ENCODE measurements at places on chromosomes 13 and 19.
A peak's percentile ranks its signal among the peaks of the same experiment; 100 is the strongest.

GRCh38 chr13:101514695-101515275 lies 62.3 kb downstream of the ITGBL1 start:
- no peaks in the 10 kb centered on the region for H3K36me3 ChIP-seq
- H3K27ac ChIP-seq: no peak overlapping the region
- peak; percentile 17 for DNase-seq
- H3K4me3 ChIP-seq: no peak overlapping the region
- peaks cover 15% of the 10 kb centered on the region for H3K4me1 ChIP-seq

DNA sequence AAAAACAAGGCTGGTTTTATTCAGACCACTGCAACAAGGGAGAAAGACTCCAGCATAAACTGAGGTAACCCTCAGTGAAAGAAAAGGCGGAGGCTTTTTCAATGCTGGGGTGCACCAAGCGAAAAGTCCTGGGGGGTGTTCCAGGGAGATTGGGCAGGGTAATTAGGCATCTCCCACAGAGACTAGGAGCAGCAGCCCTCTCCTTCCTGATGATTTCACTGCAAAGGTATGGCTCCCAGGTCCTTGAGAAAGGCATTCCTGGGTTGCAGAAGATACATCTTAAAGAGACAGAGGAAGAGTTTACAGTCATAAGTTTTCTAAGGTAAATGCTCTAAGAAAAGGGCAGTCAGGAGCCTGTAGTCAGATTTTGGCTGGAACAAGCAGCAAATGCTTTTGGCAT lies 412.0 kb downstream of the FOXO1 start:
- DNase-seq: no peak
- no peak overlapping the region for H3K4me3 ChIP-seq
- no peaks in the 10 kb centered on the region for H3K27me3 ChIP-seq
- H3K27ac ChIP-seq: no peak overlapping the region
- peaks cover 4% of the 10 kb centered on the region for H3K36me3 ChIP-seq

- peaks cover 8% of the 10 kb centered on the region for H3K27me3 ChIP-seq
- H3K27ac ChIP-seq: no peak overlapping the region
- no peak for DNase-seq
These were observed 1.3 kb upstream of the GALP start for GRCh38 chr19:56174550-56174949.

GRCh38 chr13:19062801-19063200 lies 118.8 kb downstream of the TUBA3C start:
- no peak overlapping the region for H3K27ac ChIP-seq
- H3K36me3 ChIP-seq: peaks cover 8% of the 10 kb centered on the region
- no peaks in the 10 kb centered on the region for H3K4me1 ChIP-seq
- peaks cover 12% of the 10 kb centered on the region for H3K27me3 ChIP-seq
- DNase-seq: no peak
- no peak overlapping the region for H3K4me3 ChIP-seq

GRCh38 chr13:43026262-43026661 lies 2.9 kb downstream of the DNAJC15 start:
- peaks cover 2% of the 10 kb centered on the region for H3K27me3 ChIP-seq
- no peak overlapping the region for H3K27ac ChIP-seq

- peaks cover 3% of the 10 kb centered on the region for H3K36me3 ChIP-seq
- H3K4me1 ChIP-seq: peaks cover 9% of the 10 kb centered on the region
- peak overlapping the region; percentile 21 for H3K4me3 ChIP-seq
- peaks cover 8% of the 10 kb centered on the region for H3K27me3 ChIP-seq
These were observed 2.7 kb downstream of the MKNK2 start for GRCh38 chr19:2048104-2048958.

DNA sequence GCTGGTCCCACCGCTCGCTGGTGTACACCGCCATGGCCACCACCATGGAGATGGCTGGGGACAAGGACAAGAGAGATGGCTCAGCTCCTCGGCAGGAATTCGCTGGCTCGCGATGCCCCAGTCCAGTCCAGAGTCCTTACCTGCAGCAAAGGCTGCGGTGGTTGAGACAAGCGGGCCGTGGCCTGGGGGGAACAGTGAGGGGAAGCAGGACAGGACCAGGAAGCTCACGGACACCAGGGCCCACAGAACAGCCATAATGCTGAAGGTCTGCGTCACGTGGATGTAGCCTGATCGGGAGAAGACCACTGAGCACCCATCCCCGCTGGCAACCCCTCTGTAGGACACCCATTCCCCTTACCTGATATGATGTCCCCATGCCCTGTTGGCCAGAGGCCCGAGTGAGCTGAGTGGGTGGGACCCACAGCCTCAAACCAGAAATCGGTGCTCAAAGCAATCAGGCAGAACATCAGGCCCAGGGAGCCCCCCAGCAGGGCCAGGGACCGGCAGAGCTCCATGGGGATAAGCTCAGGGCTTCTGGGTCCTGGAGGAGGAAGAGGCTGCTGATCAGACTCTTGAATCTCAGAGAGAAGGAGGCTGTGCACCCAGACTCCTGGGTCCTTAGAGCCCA lies 319 bp downstream of the NKG7 start:
- peaks cover 6% of the 10 kb centered on the region for H3K36me3 ChIP-seq
- peaks cover 7% of the 10 kb centered on the region for H3K27me3 ChIP-seq
- no peak for DNase-seq
- peaks cover 9% of the 10 kb centered on the region for H3K4me1 ChIP-seq
- no peak overlapping the region for H3K27ac ChIP-seq
- H3K4me3 ChIP-seq: no peak overlapping the region

- H3K4me1 ChIP-seq: peaks cover 9% of the 10 kb centered on the region
- H3K36me3 ChIP-seq: no peaks in the 10 kb centered on the region
- no peaks in the 10 kb centered on the region for H3K27me3 ChIP-seq
- DNase-seq: no peak
These were observed 1007.2 kb downstream of the PCDH9 start for GRCh38 chr13:66222926-66223325.

DNA sequence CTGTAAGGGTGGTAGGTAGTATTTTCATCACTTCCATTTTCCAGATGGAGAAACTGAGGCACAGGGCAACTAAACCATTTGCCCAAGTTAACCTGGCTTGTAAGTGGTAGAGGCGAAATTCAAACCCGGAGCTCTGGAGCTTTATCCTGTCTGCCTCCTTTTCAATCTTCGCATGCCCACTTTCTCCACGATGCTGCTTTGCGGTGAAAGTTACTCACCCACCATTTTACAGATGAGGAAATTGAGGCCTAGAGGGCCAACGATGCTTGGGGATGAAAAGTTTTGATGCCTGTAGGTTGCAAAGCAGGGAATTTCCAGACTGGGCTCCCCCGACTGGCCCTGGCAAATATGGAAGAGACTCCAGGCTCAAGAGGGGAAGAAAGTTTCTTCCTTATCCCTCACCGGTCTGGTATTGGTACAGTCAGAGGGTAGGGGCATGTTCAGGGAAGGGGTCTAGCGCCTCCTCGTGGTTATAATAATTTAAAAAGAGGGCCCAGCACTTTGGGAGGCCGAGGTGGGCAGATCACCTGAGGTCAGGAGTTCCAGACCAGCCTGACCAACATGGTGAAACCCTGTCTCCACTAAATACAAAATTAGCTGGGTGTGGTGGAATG lies 1.9 kb upstream of the SH2D3A start:
- H3K27ac ChIP-seq: no peak overlapping the region
- no peak for DNase-seq

DNA sequence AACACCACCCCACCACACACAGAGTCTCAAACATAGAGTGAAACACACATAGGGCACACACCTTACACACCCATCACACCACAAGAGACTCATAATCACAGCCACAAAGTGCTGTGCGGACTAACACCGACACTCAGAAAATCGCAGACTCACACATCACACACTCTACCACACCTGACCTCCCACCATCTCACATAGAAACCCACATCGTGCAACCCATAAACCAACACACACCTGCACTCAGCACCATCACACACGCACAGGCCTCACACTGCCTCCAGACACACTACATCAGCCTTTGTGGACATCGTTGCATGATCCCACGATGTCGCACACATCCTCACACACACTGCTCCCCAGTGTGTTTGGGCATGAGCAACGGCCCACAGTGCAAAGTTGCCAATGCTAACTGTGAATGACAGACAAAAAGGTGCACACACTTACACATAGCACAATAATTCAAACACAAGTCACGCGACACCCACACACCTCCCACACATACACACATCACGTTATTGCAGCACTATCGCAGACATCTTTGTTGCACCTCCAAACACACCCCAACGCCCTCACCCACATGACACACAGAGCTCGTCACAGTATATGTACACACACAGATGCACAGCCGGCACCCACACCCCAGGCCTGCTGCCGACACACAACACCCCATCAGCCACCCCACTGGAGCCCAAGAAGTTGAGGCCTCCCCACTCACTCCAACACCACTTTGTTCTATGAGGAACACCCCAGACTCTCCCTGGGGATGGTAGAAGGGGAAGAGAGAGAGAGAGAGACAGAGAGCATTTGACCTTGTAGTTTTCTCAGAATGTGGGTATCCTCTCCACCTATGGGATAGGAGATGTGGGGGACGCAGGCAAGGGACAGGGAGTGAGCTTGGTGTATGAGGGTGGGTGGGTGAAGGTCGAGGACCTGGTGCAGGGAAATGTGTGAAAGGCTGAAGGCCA lies 1.2 kb upstream of the ATP1A3 start:
- peaks cover 28% of the 10 kb centered on the region for H3K27me3 ChIP-seq
- peak overlapping the region; percentile 6 for H3K4me3 ChIP-seq
- peak overlapping the region; percentile 79 for H3K27ac ChIP-seq
- H3K4me1 ChIP-seq: peaks cover 22% of the 10 kb centered on the region

GRCh38 chr19:33348301-33349010 lies 25.1 kb upstream of the CEBPG start:
- H3K27ac ChIP-seq: no peak overlapping the region
- no peak overlapping the region for H3K4me3 ChIP-seq
- no peaks in the 10 kb centered on the region for H3K27me3 ChIP-seq
- H3K36me3 ChIP-seq: no peaks in the 10 kb centered on the region
- DNase-seq: no peak
- H3K4me1 ChIP-seq: peaks cover 2% of the 10 kb centered on the region

DNA sequence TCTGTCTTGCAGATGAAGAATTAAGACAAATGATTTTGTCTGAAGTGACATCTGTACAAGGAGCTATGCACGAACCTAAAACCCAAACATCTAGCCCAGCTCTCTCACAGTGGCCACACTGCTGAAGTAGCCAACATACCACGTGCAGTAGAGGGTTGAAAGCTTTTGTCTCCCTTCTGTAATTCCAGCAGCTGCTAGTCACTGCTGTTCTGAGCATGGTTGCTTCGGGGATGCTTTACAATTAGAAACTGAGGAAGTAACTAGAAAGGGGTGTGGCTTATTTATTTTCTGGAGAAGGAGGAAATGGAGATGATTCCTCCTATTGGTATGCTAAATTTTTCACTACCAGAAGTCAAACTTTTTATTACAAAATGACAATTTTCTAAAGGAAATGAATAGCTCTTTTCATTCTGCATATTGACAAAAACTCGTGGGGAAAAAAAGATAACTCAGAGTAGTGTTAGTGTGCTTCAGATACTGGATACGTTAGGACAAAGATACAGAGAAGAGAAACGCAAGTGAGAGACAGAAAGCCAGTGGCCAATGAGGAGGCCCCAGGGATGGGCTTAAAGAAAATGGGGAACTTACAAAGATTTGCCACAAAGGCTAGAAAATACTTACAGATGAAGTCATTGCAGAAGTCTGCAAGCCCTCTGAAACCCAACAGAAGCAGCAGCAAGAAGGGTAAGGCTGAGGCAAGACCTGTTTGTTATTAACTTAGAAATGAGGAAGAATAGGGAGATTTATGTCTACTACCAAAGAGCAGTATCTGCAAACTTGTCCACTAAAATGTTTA lies 192.7 kb upstream of the MIR17HG start:
- H3K27me3 ChIP-seq: no peaks in the 10 kb centered on the region
- DNase-seq: no peak
- H3K27ac ChIP-seq: no peak overlapping the region
- H3K36me3 ChIP-seq: no peaks in the 10 kb centered on the region

DNA sequence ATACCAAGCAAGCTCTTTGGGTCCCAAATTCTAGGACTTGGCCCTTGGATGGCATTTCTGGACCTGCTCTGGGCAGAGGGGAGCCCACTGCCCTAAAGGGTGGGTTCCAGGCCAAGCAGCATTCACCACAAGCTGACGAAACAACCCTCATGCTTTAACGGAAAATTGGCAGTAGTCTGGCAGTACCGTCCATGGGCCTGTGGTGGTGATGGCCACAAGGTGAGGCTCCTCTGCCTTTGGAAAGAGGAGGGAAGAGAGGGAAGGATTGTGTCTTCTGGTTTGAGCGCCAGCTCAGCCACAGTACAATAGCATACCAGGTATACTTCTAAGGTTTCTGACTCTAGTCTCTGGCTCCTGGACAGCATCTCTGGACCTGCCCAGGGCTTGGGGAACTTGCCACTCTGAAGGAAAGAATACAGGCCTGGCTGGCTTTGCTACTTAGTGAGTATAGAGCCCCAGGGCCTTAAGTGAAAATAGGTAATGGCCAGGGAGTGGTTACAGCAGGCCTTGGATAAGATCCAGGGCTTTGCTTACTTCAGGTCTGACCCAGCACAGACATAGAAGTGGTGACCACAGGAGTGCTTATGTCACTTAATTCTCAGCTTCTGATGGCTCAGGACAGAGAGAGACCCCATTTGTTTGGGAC lies 595.5 kb downstream of the LMO7 start:
- H3K36me3 ChIP-seq: no peaks in the 10 kb centered on the region
- H3K27ac ChIP-seq: no peak overlapping the region
- peaks cover 10% of the 10 kb centered on the region for H3K4me1 ChIP-seq
- no peaks in the 10 kb centered on the region for H3K27me3 ChIP-seq

GRCh38 chr19:7544626-7545025 lies 9.1 kb downstream of the PNPLA6 start:
- peaks cover 4% of the 10 kb centered on the region for H3K27me3 ChIP-seq
- no peak overlapping the region for H3K27ac ChIP-seq
- H3K4me1 ChIP-seq: no peaks in the 10 kb centered on the region
- no peak overlapping the region for H3K4me3 ChIP-seq

DNA sequence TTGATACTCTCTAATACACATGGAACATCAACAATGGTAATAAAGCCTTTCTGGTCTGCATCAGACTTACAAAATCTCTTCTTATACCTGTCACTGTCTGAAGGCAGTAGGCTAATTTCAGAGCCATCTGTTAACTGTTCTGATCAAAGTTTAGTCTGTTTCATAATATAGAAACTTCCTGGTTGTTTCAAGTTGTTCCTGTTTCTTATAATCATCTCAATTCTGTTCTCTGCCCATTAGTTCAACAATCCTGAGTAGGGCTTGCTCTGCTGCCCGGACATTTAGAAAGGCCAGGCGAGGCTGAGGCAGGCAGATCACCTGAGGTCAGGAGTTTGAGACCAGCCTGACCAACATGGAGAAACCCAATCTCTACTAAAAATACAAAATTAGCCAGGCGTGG lies 5.4 kb upstream of the ZSCAN5A start:
- no peaks in the 10 kb centered on the region for H3K36me3 ChIP-seq
- DNase-seq: no peak
- no peak overlapping the region for H3K4me3 ChIP-seq
- H3K27me3 ChIP-seq: peaks cover under 1% of the 10 kb centered on the region
- H3K4me1 ChIP-seq: no peaks in the 10 kb centered on the region
- no peak overlapping the region for H3K27ac ChIP-seq
